ENCODE measurements at places on chromosomes 13 and 19. TPM values are rescaled to one million over a fixed set of nuclear protein-coding genes. Genes with fewer than 3 reads are reported as not detected.

The CYP2F1 gene
- total RNA-seq, result not detected

The PRTN3 gene
- not detected for total RNA-seq

The CLC gene
- total RNA-seq, result not detected

The SDHAF1 gene
- total RNA-seq, result 17.4 TPM

The FAM216B gene
- not detected for total RNA-seq
